ENCODE measurements at places on chromosomes 2 and 18. TPM values are rescaled to one million over a fixed set of nuclear protein-coding genes. Genes with fewer than 3 reads are reported as not detected.

The LYPD6B gene
- not detected for total RNA-seq

The GATA6 gene
- total RNA-seq: 4.3 TPM

The SLC23A3 gene
- 0.67 TPM for total RNA-seq

The RTP5 gene
- total RNA-seq: not detected

The NPHP1 gene
- 17.4 TPM for total RNA-seq

The LIMS1 gene
- total RNA-seq: 53.8 TPM

The IL1RN gene
- 0.41 TPM for total RNA-seq

The SATB2 gene
- total RNA-seq: 8.8 TPM

Measured in A172 (cell line).